ENCODE measurements at places on chromosomes 12 and 14.

GRCh38 chr12:132711080-132711843 is 620 bp downstream of the PGAM5 start:
- no peak for DNase-seq

GRCh38 chr12:131759176-131759575 is 48.3 kb downstream of the SFSWAP start:
- DNase-seq = no peak

- no peak for DNase-seq
Observed at GRCh38 chr12:17370621-17371020, 719.4 kb downstream of the RERGL start.

GRCh38 chr14:100539766-100540140 is 47.5 kb downstream of the BEGAIN start:
- DNase-seq = no peak

- DNase-seq = no peak
Observed at GRCh38 chr14:23445773-23446172, 10.3 kb upstream of the MYH7 start.
